ENCODE measurements at places on chromosomes 11 and 22.

- DNase-seq: peak; percentile 32
Measured at GRCh38 chr11:9160166-9160565, 68.8 kb upstream of the SCUBE2 start.

DNA sequence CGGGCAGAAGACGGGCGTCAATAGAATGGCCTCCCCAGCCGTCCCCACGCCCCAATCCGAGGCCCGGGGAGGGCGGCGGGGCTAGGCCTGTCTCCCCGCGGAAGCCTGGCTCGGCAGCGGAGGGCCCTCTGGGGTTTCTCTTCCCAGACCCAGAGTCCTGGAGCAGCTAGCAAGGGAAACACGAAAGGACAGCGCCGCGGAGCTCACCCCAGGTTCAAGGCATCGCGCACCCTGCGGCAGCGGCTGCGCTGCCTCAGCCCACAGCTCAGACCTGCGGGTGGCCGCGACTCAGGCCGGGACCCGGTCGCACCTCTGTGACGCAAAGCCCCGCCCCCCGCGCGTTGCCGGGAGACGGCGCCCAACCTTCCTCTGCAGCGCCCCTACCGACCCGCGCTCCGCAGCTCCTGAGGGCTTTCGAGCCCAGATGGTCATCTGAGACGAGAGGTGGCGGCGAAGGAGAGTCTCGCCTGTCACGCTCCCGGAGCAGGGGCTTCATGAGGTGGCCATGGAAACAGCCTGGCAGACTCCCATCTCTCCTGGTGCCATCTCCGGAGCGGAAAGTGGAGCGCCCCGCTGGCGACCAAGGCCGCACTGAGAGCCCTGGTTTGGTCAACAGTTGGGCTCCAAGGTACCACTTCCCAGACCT, at the start of gene RNF141:
Gene RNF141, minus strand, starts transcription at position 273 of the 646 bp plus-strand sequence. CDS start 7,029 bp downstream, outside the sequence.
- DNase-seq: peak; percentile 65

DNA sequence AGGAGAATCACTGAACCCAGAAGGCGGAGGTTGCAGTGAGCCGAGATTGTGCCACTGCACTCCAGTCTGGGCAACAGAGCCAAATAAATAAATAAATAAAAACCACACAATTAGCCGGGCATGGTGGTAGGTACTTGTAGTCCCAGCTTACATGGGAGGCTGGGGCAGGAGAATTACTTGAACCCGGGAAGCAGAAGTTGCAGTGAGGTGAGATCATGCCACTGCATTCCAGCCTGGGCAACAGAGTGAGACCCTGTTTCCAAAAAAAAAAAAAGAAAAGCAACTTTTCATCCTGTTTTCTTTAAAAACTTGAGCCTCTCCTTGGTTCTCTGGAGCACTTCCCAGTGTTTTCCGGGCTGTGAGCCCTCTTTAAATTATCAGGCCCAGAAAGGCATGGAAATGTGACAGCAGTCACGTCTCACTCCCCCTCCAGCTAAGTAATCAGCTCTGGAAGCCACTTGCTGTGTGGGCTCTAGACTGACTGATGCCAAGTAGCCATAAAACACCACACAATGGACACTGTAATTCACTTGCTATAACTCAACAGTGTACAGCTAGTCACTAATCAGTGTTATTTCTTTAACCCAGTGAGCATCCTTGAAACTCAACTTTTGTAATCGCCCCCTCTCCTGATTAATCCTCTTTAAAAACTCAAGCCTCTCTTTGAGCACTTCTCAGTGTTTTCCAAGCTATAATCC, 13.0 kb upstream of the MCHR1 start:
- no peak for DNase-seq

DNA sequence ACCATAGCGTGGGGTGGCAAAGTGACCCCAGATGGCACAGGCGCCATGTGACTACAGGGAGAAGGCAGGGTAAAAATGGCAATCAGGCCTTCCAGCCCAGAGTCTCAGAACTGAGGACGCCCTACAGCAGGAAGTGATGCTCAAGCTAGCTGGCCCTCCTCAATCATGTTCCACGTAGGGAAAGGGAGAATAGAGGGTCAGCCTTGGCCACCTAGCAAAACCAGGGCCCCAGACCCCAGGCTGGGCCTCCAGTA, 978 bp upstream of the ANKRD13D start:
- no peak for DNase-seq

DNA sequence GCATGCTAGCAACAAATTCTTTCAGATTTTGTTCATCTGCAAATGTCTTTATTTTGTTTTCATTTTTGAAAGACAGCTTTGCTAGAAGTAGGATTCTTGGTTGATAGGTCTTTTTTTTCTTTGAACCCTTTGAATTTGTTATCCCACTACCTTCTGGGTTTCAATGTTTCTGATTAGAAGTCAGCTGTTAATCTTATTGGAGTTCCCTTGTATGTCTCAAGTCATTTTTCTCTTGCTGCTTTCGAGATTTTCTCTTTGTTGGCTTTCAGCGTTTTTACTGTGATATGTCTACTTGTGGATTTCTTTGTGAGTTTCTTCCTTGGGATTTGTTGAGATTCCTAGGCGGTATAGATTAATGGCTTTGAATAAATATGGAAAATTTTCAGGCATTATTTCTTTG, 27.2 kb upstream of the MS4A8 start:
- DNase-seq: no peak

- no peak for DNase-seq
Measured at GRCh38 chr11:68855205-68855981, 13.7 kb upstream of the CPT1A start.

- DNase-seq: no peak
Measured at GRCh38 chr11:120135838-120136237, 2.1 kb downstream of the TRIM29 start.
